ENCODE measurements at places on chromosomes 12 and 14.

DNA sequence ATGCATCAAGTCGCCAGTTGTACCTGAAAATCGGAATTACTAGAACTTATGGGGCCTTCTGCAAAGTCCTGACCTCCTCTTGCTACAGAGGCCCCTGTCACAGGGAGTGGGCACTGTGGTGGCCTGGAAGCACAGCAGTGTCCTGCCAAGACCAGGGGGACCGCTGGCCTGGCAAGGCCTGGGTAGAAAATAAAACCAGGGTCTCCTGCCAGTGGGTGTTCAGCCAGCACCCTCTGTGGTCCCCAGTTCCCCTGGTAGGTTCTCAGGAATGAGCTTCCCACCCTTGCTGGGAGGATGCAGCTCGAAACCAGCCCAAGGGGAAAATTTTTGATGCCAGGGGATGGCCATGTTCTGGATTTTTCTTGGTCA lies 43.9 kb downstream of the RIN3 start:
- DNase-seq: no peak

DNA sequence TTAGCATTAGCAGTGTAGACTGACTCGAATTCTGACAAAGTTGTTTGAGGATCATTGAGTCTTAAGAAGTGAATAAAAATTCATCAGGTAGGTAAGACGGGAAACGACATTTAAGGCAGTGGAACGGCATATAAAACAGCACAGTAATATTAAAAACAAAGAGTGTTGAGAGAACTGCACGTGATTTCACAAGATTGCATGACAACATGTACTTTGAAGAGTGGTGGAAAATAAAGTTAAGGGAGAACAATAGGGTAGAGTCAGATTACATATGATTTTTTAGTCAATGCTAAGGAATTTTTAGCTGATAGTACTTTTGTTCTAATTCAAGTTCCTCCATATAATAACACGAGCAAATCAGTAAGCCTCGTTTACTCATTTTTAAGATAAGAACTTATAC lies 115.4 kb downstream of the SOX5 start:
- DNase-seq: no peak

DNA sequence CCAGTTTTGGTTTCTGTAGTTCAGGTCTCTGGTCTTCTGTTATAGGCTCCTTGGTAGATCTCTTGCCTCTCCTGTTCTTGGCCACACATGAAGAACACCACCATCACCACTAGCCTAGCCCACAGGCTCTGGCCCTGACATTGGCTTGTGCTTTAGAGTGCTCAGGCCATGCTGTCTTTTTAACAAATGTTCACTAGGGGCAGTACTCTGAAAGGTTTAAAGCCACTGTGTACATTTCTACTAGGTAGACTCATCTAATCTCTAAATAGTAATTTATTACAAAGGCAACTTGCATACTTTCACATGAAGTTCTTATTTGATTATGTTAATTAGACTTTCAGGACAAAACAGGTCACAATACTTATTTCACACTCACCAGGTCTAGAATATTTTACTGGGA lies 38.3 kb downstream of the PDE6H start:
- no peak for DNase-seq

DNA sequence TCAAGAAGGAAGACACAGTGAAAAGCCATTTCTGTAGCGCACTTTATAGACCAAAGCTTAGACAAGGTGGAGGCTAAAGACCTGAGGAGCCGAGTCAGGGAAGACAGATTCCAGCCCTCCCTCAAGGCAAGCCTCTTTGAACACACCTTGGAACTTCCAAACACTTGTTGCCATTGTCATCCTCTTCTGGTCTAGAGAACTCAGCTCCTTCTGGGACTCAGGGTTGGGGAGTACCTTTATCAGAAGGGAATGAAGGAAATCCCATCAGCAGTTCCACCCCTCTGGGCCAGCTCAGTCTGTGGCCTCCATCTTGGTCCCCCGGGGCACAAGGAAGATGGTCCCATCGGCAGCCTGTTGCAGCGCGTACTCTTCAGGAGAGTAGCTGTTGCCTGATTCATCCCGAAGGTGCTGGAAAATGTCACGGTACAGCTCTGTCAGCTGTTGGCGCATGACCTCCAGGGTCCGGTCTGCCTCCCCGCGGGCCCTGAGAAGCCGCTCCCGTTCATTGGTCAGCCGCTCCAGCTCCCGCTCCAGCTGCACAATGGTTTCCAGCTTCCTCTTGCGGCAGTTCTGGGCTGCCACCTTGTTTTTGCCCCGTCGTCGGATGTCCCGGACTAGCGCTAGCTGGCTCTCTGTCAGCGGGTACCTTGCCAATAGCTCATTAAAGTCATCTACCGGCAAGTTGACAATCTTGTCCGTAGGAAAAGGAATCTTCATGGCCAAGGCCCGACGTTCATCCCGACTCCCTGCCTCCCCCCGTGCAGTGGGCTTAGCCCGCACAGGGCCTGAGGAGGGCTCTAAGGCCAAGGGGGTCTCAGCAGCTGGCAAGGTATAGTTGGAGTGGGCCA lies 8.5 kb downstream of the NFE2 start:
- DNase-seq: no peak

DNA sequence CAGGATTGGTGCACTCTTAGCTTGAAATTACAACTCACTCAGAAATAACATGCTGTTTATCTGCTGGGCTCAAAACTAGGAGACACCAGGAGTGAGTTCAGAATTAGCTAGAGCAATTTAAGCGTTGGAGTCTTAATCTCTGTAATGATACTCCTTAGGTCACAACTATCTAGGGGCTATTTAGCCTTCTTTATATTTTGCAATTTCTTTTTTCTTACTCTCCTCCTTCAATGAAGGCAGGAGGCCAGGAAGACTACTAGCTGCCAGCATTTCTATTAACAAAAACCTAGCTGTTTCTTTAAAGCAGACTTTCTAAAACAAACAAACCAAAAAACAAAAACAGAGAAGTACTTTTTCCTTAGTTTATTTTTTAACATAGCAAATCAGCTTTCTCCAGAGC lies 226.2 kb downstream of the TRHDE start:
- no peak for DNase-seq

- DNase-seq: no peak
Observed at GRCh38 chr12:52037248-52037861, 13.9 kb upstream of the NR4A1 start.

DNA sequence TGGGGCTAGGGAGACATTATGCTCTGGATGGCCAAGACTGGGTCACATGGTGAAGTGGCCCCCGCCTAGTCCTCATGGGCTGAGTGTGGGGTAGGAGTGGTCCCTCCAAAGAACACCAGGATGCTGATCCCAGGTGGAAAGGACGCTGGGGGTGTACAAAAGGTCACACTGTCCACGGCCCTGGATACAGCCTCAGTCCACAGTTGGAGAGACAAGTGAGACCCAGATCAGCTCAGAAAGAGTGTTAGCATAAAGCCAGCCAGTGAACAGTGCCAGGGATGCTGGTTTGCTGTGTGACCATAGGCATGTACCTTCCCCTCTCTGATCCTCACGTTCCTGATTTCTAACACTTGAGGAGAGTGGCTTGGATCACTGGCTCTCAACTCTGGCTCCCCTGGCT lies 13.4 kb upstream of the OAS2 start:
- no peak for DNase-seq

DNA sequence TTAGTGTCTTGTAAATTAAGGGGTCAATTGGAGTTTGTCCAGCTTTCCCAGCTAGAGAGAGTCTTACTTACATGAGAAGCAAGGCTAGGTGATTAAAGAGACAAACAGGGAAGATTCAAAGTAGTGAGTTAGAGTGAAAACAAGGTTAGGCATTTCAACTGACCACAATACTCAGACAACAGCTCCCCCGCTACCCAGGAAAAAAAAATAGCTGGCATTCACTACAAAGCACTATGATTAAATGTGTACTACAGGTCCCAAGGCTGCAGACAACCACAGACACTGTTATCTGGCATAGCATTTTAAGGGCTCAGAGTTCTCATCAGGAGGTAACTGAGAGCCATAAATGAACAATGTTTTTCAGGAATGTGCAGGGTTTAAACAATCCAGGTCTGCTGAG lies 680.9 kb downstream of the TMEM121 start:
- no peak for DNase-seq

- no peak for DNase-seq
Observed at GRCh38 chr14:105581551-105582341, 55.4 kb downstream of the TMEM121 start.

DNA sequence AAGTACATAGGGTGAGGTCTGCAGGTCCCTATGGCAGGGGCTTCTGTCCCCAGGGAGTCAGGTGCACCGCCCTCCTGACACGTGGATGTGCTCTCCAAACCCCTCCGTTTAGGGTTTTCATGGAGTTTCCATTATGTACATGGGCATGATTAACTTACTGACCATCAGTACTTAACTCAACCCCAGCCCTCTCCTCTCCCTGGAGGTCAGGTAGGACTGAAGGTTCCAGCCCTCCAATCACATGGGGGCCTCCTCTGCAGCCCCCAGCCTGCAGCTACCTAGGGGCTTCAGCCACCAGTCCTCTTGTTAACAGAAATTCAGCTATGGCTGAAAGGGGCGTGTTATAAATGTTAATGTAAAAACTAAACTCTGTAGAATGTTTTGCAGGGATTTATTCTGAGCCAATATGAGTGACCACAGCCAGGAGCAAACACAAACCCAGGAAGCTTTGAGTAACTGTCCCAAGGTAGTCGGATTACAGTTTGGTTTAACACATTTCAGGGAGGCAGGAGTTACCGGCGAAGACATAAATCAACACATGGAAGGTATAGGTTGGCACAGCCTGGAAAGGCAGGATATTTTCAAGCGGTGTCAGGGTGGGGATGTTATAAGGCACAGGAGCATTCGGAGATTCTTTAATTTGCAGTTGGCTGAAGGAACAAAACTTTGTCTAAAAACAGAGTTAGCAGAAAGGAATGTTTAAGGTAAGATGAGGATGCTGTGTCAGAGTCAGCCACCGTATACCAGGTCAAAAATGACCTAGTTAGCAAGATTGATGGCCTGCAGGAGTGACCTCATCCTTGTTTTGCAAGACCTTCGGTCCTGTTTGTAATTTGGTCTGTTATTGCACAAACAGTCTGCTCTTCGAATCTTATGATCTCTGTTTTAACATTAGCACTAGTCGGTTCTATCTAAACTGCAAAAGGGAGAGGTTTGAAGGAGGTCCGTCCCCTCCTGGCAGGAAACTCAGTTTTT lies 75.2 kb downstream of the TNFAIP2 start:
- DNase-seq: peak; percentile 7

DNA sequence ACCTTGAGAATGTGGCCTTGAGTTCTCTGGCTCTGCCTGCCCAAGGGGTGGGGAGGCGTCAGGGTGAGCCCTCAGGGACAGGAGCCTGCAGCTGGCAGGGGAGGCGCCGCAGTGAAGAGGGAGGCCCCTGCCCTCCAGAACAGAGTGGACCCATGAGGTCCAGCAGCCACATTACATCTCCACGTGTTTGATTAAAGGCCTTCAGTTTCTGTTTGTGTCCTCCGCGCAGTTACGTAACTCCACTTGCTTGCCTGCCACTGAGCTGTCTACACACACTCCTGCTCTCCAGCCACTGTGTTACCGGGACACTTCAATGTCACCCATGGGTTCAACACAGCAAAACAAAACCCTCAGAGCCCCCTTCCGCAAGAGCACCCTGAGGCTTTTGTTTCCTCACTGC lies 70.4 kb downstream of the CHGA start:
- DNase-seq: no peak

DNA sequence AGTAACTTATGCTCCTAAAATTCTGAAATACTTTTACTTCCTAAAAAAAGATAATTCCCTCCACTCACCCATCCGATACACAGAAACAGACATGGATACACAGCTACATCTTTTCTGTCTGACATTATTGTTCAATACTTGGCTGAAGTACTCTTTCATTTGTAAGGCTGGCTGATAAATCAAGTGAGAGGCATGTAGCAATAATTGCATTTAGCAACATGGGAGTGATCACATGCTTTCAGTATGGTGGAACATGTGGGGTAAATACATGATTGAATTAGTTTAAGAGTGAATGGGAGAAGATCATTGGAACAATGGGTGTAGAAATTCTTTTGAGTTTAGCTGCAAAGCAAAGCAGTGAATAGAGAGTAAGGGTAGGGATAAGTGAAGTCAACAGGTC lies 25.6 kb downstream of the PTPRQ start:
- no peak for DNase-seq

DNA sequence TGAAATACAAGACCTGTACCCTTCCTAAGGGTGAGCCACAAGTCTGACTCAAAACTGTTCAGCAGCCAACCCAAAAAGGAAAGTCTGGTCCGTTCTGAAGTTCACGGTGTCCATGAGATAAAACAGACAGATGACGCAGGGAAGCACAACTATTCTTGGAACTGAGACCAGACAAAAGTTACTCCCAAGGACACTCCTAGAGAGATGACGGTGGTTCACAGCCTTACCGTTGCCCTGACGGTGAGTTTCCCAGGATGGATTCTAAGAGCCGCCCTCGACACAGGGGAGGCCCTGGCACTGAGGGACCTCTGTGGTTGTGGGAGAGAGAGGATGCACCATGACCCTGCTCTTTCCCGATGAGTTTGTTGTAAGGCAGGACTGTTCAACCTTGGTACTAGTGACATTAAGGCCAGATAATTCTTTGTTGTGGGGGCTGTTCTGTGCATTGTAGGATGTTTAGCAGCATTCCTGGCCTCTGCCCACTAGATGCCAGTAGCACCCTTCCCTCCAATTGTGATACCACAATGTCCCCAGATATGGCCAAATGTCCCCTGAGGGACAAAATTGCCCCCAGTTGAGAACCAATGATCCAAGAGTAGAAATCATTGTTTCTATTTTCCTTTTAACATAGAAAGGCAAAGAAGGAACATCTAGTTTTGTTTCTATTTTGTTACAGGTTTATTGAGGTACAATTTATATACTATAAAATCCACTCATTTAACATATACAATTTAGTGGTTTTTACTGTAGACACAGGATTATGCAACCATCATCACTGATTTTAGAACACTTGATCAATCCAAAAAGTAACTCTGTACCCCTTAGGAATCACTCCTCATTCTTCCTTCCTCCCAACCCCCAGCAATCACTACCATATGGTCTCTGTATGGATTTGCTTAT lies 23.0 kb downstream of the OR10P1 start:
- DNase-seq: no peak

GRCh38 chr12:61043838-61044237 lies 1216.4 kb upstream of the USP15 start:
- DNase-seq: peak; percentile 46

DNA sequence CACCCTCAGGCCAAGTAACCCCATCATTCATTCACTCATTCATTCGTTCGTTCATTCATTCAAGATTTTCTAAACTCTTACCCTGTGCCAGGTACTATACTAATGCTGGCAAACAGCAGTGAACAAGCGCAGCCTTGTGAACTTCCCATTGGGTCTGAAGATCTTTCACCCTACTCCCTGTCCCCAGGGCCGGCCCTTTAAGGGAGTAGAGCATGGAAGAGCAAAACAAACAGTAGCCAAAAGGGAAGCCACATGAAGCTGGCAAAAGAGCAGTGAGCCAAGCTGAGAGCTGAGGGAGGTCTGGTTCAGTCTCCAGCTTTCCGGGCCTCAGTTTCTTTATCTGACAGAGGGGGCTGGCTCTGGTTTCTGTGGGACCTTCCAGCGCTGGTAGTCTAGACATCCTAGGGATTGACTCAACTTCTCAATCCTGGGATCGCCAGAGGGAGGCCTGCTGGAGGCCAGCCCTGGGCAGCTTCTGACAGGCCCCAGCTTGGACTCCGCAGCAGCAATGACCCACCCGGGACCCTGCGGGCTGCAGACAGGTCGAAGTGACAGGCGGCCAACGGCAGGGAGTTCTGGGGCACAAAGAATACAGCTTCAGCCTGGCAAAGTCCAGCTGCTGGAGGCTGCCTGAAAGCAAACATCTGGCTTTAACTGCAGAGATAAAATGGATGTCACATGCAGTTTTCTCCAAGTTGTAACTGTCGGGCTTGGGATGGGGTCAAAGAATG lies 27.1 kb downstream of the ACTN1 start:
- no peak for DNase-seq
